ENCODE measurements at places on chromosomes 1 and 21.

DNA sequence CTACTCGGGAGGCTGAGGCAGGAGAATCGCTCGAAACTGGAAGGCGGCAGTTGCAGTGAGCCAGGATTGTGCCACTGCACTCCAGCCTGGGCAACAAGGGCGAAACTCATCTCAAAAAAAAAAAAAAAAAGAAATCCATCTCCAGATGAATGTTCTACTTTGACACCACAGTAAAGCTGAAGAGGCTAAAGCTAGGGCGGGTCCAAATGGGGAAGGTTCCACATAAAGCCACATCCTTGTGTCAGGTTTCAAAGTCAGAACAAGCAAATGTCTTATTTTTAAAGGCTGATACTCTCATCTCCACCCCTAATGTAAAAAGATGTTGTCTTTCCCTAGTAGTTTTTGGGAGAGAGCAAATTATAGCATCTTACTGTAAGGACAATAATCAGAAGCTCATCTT, 4.4 kb upstream of the WARS2 start:
- DNase-seq: no peak

DNA sequence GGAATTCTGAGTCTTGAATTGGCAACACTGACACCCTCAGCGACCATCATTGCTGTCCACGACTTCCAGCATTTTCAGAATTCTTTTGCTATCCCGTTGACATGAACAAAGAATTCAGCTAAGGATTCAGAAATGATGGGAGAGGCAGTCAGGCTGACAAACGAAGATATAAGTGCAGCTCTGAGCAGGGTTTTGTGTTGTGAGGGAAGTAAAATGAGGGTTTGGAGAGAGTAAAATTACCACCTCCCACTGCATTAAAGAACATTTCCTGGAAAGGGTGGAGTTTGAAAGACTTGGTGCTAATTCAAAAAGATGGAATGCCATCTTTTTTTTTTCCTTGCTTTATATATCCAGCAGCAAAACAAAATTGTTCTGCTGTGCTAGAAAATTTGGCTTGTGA, 4.9 kb upstream of the ELK4 start:
- no peak for DNase-seq

- DNase-seq: no peak
Observed at GRCh38 chr1:7972285-7972684, 10.8 kb downstream of the PARK7 start.

DNA sequence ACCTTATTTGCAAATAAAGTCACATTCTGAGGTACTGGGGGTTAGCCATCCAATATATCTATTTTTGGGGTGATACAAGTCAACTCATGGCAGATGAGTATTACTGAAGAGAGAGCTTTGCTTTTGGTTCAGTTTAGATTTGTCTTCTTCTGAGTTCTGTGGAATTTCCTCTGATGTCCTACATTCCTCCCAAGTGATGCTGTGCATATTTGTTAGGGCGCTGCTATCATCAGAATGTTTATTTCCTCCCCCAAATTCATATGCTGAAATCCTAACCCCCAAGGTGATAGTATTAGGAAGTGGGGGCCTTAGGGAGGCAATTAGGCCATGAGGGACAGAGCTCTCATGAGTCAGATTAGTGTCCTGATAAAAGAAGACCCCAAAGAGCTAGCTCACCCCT, 96.2 kb upstream of the WLS start:
- no peak for DNase-seq

DNA sequence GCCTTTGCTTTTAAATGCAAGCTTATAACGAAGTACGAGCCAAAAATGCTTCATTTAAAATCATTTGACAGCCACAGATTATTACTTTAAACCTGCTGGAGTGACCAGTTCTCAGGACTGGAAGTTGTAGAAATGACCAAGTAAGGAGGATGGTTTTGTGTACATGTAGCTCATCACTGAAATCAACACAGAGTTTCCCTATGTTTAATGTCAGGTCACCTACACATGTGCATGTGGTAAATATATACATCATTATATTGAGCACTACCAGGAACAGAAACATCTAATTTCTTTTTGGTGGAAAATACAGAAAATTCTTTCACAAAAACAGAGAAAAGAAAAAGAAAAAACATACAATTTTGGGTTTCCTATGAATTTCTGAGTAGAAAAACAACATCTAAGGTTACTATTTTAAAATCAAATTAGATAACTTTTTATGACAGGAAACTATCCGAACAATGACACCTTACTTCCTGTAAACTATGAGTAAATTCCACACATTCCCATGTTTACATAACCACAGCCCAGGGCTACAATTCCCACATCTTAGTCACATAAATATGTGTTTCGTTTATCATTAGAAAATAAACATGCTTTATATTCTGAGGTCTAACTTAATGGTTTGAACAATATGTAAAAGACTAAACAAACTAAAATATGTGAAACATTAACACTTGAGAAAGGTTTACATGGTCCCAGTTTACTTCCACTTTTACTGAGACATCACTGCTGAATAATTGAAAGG, 73.6 kb downstream of the ZNF281 start:
- DNase-seq: no peak

DNA sequence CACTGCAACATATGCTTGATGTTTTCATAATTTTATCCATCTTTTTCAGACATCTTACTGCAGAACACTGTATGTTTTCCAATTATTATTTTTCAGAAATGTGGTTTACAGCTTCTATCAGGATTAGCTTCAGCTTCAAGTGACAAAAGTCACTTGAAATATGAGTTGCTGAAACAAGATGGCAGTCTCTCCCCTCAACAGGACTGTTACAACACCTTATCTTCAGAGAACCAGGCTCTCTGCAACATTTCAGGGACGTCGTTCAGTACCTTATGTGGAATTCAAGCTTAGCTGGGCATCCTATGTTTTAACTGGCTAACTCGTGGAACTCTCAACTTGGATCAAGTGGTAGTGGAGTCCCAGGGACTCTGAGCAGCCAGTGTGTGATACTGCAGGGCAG, 2.0 kb upstream of the UBE2G2 start:
- DNase-seq: no peak

DNA sequence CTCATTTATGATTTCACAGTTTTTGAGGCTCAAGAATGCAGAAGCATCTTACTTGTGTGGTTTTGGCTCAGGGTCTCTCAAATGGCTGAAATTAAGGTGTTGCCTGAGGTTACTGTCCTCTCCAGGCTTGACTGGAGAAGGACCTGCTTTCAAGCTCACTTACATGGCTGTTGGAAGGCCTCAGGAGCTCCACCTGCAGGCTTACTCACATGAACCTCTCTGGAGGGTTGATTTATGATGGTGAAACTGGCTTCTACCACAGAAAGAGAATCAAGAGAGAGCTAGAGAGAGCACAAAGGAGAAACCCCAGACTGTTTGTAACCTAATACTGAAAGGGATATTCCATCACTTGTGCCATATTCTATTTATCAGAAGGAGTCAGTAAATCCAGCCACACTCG, 6.2 kb upstream of the KCNK2 start:
- no peak for DNase-seq

GRCh38 chr1:46315669-46316403, 12.3 kb downstream of the UQCRH start:
- no peak for DNase-seq

DNA sequence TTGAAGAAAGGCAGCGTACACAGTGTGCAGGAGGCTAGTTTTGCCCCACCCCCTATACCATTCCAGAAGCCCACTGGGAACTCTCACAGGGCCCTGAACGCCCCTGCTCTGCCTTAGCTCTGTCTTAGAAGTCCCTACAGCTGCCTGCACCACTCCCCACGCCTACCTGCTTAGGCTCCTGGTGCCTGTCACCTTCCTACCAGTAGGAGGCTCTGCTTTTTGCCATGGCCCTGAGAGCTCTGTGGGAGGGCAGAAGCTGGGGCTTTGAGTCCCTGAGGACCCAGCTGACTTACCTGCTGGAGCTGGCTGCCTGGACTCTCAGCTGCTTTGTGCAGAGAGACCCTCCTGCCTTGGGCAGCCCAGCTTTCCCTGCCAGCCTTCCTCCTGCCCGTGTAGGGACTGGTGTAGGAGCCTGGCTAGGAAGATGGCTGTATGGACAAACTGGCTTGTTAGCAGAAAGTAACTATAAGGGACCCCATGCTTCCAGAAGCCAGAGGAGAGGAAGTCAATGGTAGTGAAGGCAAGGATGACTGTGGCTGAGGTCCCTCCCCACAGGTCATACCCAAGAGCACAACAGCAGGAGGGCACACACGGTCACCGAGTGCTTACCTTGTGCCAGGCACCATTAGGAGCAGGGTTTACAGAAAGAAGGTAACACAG, 9.8 kb upstream of the CELSR2 start:
- peak; percentile 27 for DNase-seq
